ENCODE measurements at places on chromosomes 4 and X. TPM values are rescaled to one million over a fixed set of nuclear protein-coding genes. Genes with fewer than 3 reads are reported as not detected.

- H3K4me3 ChIP-seq = no peak overlapping the region
- H3K27ac ChIP-seq = no peak overlapping the region
- H3K27me3 ChIP-seq = peaks cover 4% of the 10 kb centered on the region
- DNase-seq = no peak
- no peaks in the 10 kb centered on the region for H3K36me3 ChIP-seq
- no peaks in the 10 kb centered on the region for H3K4me1 ChIP-seq
These were observed 68.3 kb upstream of the CHRDL1 start for GRCh38 chrX:110863883-110864282.

DNA sequence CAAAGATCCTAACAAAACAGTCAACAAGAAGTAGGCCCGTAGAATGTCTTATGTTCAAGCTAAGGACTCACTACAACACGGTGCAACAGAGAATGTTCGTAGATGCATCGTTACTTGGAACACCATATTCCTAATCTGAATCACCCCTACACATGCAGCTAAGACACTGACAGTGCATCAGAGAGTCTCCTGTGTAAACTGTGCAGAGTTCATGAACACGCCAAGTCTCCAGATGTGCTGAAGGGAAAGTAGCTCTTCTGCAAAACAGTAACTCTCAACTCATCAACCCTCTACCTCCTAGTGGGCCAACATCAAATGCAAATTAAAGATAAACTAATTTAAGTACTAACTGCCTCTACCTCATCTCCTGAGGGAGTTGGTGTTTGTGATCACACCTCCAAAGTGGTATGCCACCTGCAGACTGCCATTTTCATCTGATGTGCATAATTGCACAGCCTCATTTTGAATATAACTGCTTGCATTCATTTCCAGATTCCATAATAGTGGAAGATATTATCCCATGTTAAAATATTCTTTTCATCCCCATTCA is 73.5 kb downstream of the MOSPD2 start:
- H3K4me3 ChIP-seq = no peak overlapping the region
- DNase-seq = no peak
- H3K36me3 ChIP-seq = no peaks in the 10 kb centered on the region
- H3K27ac ChIP-seq = no peak overlapping the region
- peaks cover 2% of the 10 kb centered on the region for H3K27me3 ChIP-seq
- no peaks in the 10 kb centered on the region for H3K4me1 ChIP-seq

GRCh38 chrX:39304746-39305145 is 503.5 kb downstream of the MID1IP1 start:
- no peak overlapping the region for H3K4me3 ChIP-seq
- peaks cover 35% of the 10 kb centered on the region for H3K36me3 ChIP-seq
- H3K4me1 ChIP-seq = peaks cover 45% of the 10 kb centered on the region
- no peak for DNase-seq
- H3K27me3 ChIP-seq = no peaks in the 10 kb centered on the region

DNA sequence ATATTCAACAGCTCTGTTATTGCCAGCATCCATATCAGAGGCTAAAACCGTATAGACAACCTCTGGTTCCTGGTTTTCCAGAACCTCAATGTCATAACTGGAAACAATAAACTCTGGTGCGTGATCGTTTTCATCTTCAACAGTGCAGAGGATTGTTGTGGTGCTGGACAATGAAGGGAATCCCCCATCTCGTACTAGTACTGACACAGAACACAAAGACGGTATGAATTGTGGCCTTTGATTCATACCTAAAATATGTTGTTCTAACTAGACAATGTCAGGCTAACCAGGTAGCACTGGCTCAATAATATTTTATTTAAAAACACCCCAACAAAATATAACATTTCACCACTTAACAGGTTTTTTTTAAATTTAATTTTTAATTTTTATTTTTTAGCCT is 186.9 kb downstream of the DCHS2 start:
- peaks cover 3% of the 10 kb centered on the region for H3K27me3 ChIP-seq
- no peak overlapping the region for H3K4me3 ChIP-seq
- no peak for DNase-seq
- H3K36me3 ChIP-seq = no peaks in the 10 kb centered on the region

GRCh38 chrX:5341902-5342301 is 886.8 kb downstream of the NLGN4X start:
- no peaks in the 10 kb centered on the region for H3K36me3 ChIP-seq
- no peak for DNase-seq
- no peaks in the 10 kb centered on the region for H3K4me1 ChIP-seq
- no peak overlapping the region for H3K4me3 ChIP-seq

DNA sequence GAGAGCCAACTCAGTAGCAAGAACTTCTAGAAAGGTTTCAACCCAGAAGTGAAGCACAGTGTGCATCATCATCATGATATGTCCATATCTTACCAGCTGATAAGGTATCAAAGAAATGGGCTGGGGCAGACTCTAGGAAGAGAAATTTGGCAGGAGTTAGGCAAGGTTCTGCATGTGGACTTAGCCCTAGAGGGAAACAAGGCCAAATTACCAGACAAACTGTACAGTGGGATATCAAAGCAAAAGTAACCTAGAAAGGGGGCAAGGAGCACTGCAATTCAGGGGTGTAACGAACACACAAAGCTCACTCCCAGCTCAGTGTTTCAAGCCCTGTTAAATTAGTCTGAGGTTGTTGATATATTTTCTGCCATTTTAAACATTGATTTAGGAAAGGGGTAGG is 407.4 kb downstream of the SMARCA1 start:
- H3K4me1 ChIP-seq = no peaks in the 10 kb centered on the region
- no peak overlapping the region for H3K27ac ChIP-seq
- H3K4me3 ChIP-seq = no peak overlapping the region
- no peak for DNase-seq
- H3K27me3 ChIP-seq = no peaks in the 10 kb centered on the region

DNA sequence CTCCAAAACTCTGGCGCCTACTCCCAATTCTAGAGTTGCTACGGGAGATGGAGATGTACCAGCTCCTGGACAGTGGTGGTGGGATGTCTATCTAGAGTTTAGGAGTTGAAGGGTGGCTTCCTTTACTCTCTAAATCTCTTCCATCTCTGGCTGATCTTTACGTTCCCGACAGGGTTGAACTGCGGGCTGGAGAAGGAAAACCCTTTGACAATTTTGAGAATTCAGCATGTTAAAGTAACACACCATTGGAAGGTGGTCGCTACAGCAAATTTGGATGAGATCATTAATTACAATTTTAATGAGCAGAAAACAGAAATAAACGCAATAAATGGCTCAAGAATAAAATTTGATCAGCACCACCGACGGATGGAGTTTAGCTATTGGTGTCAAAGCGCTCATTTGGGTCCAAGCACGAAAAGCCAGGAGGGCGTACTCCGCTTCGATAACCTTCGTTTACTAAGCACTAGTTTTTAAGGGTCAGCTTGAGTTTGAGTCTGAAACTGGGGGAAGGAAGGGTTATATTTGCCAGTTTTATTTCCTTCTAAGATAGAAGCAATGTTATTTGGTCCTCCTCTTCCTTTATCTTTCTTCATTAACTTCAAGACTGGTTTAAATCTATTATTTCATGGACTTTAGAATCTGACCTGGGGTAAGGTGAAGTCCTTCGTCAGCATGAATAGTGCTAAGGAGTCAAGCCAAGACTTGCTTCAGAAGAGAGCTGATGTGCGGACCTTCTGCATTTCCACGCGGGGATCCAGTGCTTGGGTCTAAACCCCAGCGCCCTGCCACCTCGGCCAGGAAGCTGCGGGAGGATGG is 1.5 kb upstream of the NKX6-1 start:
- H3K4me1 ChIP-seq = peaks cover 9% of the 10 kb centered on the region
- peaks cover 3% of the 10 kb centered on the region for H3K36me3 ChIP-seq
- H3K27ac ChIP-seq = peak overlapping the region; percentile 8
- no peak overlapping the region for H3K4me3 ChIP-seq

- no peaks in the 10 kb centered on the region for H3K36me3 ChIP-seq
- H3K4me1 ChIP-seq = no peaks in the 10 kb centered on the region
- H3K27ac ChIP-seq = no peak overlapping the region
- DNase-seq = no peak
- peaks cover 11% of the 10 kb centered on the region for H3K27me3 ChIP-seq
- no peak overlapping the region for H3K4me3 ChIP-seq
These were observed 30.1 kb upstream of the SCOC start for GRCh38 chr4:140343303-140343702.

DNA sequence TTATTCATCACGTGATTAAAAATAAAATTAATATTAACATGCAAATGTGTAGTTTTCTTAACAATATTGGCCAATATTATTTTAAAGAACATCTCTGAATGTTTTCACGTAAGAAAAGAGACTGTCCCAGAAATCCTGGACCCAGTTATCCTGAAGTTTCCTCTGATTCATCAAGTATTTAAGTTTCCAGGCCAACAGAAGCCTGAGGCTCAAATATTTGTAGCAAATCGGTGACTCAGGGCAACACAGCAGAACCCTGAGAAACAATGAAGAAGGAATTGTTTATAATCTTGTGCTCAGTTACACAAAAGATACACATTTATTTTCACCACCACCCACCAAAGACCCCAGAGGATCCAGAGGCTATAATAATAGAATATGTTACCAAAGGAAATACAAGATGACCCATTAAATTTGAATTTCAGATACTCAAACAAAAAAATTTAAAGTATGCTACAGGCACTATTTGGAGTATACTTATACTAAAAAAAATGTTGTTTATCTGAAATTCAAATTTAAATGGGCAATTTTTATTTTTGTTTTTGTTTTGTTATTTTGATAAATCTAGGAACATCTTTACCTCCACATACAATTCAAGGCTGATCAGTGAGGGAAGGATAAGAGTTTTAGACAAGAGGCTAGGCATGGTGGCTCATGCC is 33.9 kb upstream of the SLC7A11 start:
- no peaks in the 10 kb centered on the region for H3K27me3 ChIP-seq
- no peaks in the 10 kb centered on the region for H3K36me3 ChIP-seq
- H3K4me1 ChIP-seq = no peaks in the 10 kb centered on the region

DNA sequence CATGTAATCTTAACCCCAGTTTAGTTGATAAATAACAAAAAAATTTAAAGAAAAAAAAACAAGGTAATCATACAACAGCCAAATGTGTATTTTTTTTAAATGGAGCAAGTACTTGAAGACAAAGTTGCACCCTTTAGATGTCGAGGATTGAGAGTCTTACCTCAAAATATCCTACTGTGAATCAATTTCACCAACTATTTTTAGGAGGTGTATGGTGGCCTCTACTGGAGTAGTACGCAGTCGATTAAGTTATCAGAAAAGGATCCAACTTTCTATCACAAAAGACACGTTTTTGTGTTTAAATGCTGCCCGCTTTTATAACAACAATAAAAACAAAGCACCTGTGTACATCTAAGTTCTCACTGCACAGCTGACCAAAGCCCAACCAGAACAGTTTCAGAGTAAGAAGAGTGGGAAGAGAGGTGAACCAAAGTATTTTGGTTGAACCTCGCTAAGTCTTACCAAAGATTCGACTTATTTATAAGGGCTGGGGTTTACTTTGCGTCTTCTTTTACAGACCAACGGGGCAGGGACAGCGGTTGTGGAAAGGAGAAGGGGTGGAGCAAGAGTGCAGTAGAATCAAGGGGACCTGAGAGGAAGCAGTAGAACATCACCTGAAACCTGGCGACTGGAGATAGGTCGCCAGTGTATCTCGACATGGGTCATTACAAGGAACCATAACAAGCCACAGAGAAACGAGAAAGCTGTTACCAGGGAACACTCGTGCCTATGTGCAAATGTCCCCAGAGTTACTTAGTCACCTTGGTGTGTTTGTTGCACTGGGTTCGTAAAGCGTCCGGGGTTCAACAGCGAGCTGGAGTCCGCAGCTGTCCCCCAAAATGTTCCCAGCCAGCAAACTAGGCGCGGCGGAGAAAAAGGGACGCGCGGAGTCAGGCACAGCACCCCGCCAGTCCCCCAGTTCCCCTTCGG is 1.1 kb downstream of the RPS6KA6 start:
- no peaks in the 10 kb centered on the region for H3K36me3 ChIP-seq
- no peaks in the 10 kb centered on the region for H3K4me1 ChIP-seq
- no peak overlapping the region for H3K27ac ChIP-seq
- H3K4me3 ChIP-seq = peak overlapping the region; percentile 47
- peaks cover 15% of the 10 kb centered on the region for H3K27me3 ChIP-seq

GRCh38 chr4:187606581-187606980 is 389.0 kb upstream of the ZFP42 start:
- no peak for DNase-seq
- H3K4me1 ChIP-seq = no peaks in the 10 kb centered on the region
- no peak overlapping the region for H3K4me3 ChIP-seq
- no peak overlapping the region for H3K27ac ChIP-seq
- H3K27me3 ChIP-seq = no peaks in the 10 kb centered on the region

DNA sequence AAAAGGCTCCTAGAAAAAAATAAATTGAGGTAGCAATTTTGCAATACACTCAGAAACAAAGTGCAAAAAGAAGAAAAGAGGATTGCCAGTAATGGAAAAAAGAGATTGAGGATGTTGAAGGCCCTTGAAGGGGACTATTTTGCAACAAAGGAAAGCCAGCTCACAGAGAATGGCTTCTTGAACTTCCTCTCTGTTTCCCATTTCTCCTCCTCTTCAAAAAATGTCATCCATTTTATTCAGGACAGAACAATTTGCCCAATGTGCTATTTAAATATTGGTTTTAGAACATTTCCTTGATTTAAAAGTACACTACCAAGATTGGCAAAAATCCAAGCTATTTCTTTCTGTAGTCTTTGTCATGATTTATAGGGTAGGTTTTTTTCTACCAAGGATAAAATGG is 60.2 kb downstream of the GASK1B start:
- no peaks in the 10 kb centered on the region for H3K27me3 ChIP-seq
- DNase-seq = no peak
- H3K36me3 ChIP-seq = no peaks in the 10 kb centered on the region
- H3K4me3 ChIP-seq = no peak overlapping the region
- H3K4me1 ChIP-seq = no peaks in the 10 kb centered on the region

DNA sequence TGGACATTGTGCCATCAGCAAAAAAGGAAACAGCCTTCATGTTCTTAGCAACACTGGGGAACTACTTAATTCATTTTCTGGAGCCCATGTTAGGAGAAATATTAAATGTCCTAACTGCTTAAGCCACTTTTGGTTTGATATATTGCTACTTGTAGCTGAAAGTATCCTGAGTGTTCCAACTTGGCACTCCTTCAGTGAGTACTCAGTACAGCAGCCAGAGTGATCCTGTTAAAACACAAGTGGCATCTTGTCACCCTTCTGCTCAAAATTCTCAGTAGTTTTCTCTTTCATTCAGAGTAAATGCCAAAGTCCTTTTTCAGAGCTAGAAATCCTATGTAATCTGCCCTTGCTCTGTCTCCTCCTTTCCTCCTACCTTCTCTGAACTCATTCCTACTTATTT is 522.0 kb downstream of the GRID2 start:
- H3K36me3 ChIP-seq = no peaks in the 10 kb centered on the region
- no peaks in the 10 kb centered on the region for H3K4me1 ChIP-seq
- DNase-seq = no peak
- no peak overlapping the region for H3K4me3 ChIP-seq

- no peak for DNase-seq
- no peak overlapping the region for H3K27ac ChIP-seq
- H3K4me3 ChIP-seq = no peak overlapping the region
These were observed 22.1 kb upstream of the NDST3 start for GRCh38 chr4:118012142-118012541.

GRCh38 chr4:8030121-8030781 is 90.6 kb upstream of the AFAP1 start:
- peaks cover 4% of the 10 kb centered on the region for H3K4me1 ChIP-seq
- no peak overlapping the region for H3K4me3 ChIP-seq
- DNase-seq = no peak
- H3K36me3 ChIP-seq = no peaks in the 10 kb centered on the region

- DNase-seq = no peak
- no peaks in the 10 kb centered on the region for H3K27me3 ChIP-seq
- peak overlapping the region; percentile 37 for H3K4me3 ChIP-seq
- peak overlapping the region; percentile 59 for H3K27ac ChIP-seq
- peaks cover 37% of the 10 kb centered on the region for H3K36me3 ChIP-seq
- peaks cover 92% of the 10 kb centered on the region for H3K4me1 ChIP-seq
These were observed 24.3 kb downstream of the NFKB1 start for GRCh38 chr4:102525504-102525903.

C4orf50 gene
- 0.52 TPM for total RNA-seq

GDPD2 gene
- total RNA-seq = 0.10 TPM

TMEM150C gene
- total RNA-seq = not detected

MAGEA11 gene
- not detected for total RNA-seq

VGLL1 gene
- total RNA-seq = not detected

GLRB gene
- not detected for total RNA-seq

Measured in activated T-helper 1 cell treated with anti-CD3 and anti-CD28 coated beads, Interleukin-12 subunit alpha, Interleukin-12 subunit beta, Interleukin-2, Interleukin-4 antibody, amounts not matched to agents 30 ng/mL and 10 ng/mL and 1 ng/mL, durations not matched to agents 14 hours and 24 hours and 36 hours (primary cell).